WTC11 (cell line): ENCODE measurements at places on chromosomes 11 and 22.

- DNase-seq: no peak
Measured at GRCh38 chr22:37453696-37454095, 26.4 kb upstream of the ELFN2 start.

DNA sequence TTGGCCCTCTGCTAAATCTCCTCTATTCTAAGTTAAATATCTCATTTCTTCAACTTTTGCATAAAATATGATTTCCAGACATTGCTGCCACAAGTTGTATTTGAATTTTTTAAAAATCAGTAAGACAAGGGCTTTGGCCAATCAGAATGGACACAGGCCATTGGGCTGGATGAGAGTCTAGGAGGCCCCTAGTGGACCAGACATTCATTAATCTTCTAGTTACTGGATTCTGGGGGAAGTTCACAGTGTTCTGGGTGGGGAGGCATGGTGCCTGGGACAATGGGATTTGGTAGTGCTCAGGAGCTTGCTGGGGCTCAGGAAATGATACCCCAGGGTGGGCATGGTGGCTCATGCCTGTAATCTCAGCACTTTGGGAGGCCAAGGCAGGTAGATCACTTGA, 12.4 kb upstream of the SORL1 start:
- DNase-seq: no peak

DNA sequence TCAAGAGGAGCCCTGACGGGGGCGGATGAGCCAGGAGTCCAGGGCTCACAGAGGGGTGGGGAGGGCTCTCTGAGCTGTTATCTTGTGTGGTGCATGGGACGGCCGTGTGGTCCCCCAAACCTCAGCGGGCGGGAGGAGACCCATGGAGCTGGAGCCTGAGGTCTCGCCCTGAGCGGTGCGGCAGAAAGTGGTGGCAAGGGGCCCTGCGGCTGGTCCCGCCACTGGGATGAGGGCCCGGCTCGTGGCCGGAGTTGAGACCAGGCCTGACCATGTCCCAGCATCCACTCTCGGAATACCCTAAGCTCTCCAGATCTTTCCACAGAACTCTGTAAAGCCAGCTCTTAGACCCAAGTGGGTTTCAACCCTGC, 22.6 kb upstream of the TTLL12 start:
- no peak for DNase-seq

- DNase-seq: peak; percentile 32
Measured at GRCh38 chr11:11036848-11037732, 179.2 kb upstream of the ZBED5 start.
